ENCODE measurements at places on chromosomes 6 and 20. TPM values are rescaled to one million over a fixed set of nuclear protein-coding genes. Genes with fewer than 3 reads are reported as not detected.

DNA sequence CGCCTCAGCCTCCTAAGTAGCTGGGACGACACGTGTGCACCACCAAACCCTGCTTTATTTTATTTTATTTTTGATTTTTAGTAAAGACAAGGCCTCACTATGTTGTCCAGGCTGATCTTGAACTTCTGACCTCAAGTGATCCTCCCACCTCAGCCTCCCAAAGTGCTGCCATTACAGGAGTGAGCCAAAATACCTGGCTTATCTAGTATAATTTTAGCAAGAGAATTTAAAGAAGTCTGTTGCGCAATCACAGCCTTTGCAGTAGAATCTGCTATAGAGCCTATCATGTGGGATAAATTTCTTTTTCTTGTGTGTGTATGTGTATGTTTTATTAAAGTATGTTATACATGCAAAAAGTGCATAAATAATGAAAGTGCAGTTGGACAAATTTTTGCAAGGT, 92.1 kb upstream of the ANKEF1 start:
- no peak for DNase-seq
- no peaks in the 10 kb centered on the region for H3K36me3 ChIP-seq
- H3K27ac ChIP-seq = no peak overlapping the region

GRCh38 chr6:149852180-149852579, 12.0 kb downstream of the LRP11 start:
- H3K27ac ChIP-seq = peak overlapping the region; percentile 44
- H3K36me3 ChIP-seq = no peaks in the 10 kb centered on the region
- no peaks in the 10 kb centered on the region for H3K27me3 ChIP-seq
- H3K4me1 ChIP-seq = peaks cover 51% of the 10 kb centered on the region
- DNase-seq = peak; percentile 76

Gene RIPPLY2
- not detected for total RNA-seq

DNA sequence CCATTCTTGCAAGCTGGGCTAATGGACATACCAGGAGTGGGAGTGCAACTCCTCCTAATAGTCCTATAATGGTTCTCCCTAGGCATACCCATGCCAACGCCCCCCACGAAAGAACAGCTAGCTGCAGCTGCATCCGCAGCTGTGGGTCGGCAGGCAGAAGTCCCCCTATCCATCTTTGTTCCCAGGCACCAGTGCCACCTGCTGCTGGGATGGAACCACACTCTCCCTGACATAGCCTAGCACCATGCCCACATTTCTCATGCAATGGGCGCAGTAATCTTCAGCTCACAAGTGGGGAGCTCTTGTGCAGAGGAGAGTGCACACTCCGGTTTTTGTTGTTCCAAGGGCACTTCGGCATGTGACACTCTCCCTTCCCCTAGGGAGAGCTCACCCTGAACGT, 567.8 kb downstream of the GRIK2 start:
- H3K27me3 ChIP-seq = no peaks in the 10 kb centered on the region
- H3K4me1 ChIP-seq = no peaks in the 10 kb centered on the region
- no peak overlapping the region for H3K27ac ChIP-seq
- no peak overlapping the region for H3K4me3 ChIP-seq

DNA sequence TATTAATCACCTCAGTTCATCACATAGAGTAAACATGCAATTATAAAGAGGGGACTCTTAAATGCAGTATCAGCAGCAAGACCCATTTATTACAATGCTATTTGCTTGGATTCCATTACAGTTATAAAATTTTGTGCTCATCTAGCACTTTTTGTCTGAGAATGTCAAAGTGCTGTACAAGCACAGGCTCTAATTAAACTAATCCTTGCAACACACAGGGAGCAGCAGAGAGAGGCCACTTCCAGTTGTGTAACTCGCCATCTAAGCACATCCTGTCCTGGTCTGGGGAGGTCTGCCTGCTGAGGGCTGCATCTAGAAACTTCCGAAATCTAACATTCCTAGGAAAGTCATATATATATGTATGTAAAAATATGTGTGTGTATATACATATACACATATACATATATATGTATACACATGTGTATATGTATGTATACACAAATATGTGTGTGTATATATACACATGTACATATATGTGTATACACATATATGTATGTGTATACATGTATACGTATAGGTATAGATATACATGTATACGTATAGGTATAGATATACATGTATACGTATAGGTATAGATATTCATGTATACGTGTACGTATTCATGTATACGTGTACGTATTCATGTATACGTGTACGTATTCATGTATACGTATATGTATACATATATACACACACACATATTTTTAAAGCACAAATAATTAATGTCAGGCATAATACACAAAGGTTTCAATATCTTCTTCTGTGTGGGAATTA, 136.4 kb upstream of the JARID2 start:
- no peak overlapping the region for H3K4me3 ChIP-seq
- no peaks in the 10 kb centered on the region for H3K36me3 ChIP-seq
- no peak for DNase-seq
- H3K27ac ChIP-seq = no peak overlapping the region
- H3K27me3 ChIP-seq = no peaks in the 10 kb centered on the region

DNA sequence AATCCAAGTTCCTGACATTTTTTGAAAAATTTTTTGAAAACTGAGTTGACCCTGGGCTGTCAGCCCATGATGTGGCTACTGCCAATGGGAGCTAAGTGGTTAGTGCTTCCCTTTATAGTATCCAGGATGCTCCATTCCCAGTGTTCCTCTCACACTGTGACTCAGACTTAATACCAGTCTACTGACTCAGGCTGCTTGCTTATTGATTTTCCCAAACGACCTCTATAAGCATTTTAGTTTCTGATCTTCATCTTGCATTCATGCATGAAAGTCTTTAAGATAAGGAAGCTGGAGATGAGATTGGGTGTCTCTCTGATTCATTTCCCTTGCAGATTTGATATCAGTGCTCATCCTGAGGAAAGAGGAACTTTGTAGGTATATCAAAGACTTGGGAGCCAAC, 560.0 kb downstream of the TBC1D32 start:
- H3K27ac ChIP-seq = no peak overlapping the region
- DNase-seq = peak; percentile 46
- H3K36me3 ChIP-seq = no peaks in the 10 kb centered on the region
- no peak overlapping the region for H3K4me3 ChIP-seq
- no peaks in the 10 kb centered on the region for H3K4me1 ChIP-seq

Gene XRN2
- 68.2 TPM for total RNA-seq

Gene EEF1E1
- 44.5 TPM for total RNA-seq

Gene SUMO4
- 1.6 TPM for total RNA-seq

DNA sequence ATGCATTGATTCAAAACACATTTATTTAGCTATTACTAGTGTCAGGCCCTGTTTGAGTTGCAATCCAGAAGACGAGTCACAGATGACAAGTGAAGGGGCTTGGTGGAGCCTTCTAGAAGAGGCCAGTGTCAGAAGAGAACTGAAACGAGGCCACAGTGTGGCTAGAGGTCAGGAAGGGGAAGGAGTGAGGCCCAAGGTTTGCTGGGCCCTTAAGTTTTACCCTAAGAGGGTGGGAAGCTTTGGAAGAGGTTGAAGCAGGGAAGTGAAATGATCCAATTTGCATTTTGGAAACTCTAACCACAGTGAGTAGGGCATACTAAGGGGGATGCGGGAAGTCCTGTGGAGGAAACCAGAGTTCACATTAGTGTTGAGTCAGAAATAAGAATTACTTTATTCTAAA, 25.0 kb downstream of the TTK start:
- DNase-seq = no peak
- no peaks in the 10 kb centered on the region for H3K27me3 ChIP-seq
- no peak overlapping the region for H3K27ac ChIP-seq
- no peaks in the 10 kb centered on the region for H3K4me1 ChIP-seq

DNA sequence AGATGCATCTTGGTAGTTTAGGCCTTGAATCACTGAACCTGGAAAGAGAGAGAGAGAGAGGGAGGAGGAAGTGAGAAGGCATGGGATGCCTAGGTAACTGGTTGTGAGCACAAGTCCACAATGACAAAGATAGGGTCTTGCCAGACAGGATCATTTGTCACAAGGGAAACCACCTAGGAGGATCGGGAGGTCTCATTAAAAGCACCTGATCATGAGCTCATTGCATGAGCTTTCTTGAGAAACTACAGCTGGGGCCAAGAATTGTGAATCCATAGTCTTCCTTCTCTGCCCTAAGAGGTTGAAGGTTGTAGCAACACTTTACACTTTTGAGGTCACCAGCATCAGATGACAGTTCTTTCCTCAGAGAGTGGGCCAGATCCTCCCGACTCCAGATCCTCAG, 195.7 kb downstream of the CD83 start:
- DNase-seq = no peak
- H3K27me3 ChIP-seq = no peaks in the 10 kb centered on the region
- no peaks in the 10 kb centered on the region for H3K4me1 ChIP-seq
- no peaks in the 10 kb centered on the region for H3K36me3 ChIP-seq

GRCh38 chr20:61807471-61808160, 258.1 kb downstream of the TAF4 start:
- no peak overlapping the region for H3K27ac ChIP-seq
- H3K36me3 ChIP-seq = no peaks in the 10 kb centered on the region
- H3K27me3 ChIP-seq = peaks cover 5% of the 10 kb centered on the region
- no peak for DNase-seq
- no peaks in the 10 kb centered on the region for H3K4me1 ChIP-seq
- H3K4me3 ChIP-seq = no peak overlapping the region

DNA sequence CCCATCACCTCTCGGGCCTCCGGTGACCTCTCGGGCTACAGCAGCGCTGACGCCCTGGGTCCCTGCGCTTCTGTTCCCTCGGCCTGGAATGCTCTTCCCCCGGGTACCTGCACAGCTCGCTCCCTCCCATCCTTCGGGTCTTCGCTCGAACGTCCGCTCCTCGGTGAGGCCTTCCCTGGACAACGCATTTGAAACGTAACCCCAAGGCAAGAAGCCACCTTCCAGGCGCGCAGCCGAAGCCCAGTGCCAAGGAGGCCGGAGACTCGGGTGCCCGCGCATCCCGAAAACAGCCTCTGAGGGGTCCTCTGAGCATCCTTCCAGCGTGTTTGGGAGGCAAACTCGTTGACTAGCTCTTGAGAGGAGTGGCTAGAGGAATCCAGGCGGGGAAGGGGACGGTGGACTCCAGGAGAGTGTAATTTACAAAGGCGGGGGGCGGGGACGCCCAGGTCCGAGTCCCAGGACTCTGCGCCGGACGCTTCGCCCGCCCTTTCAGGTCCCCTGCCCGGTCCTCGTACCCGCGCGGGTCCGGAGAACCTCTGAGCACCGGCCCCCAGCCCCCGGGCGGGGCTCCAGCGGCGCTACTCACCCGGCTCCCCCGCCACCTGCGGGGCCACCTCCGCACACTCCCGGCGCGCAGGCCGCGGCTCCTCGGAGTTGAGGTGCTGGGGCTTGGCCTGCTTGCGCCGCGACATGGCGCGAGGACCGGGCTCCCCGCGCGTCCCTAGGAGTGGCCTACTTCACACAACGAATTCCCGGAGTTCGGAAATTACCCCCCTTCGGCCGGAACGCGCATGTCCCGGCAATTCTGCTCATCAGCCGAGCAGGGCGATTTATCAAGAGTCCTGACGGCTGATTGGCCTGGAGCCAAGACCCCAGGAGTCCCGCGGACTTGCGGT, 86.8 kb downstream of the ZFP64 start:
- H3K36me3 ChIP-seq = no peaks in the 10 kb centered on the region
- H3K4me3 ChIP-seq = peak overlapping the region; percentile 81
- no peaks in the 10 kb centered on the region for H3K27me3 ChIP-seq

DNA sequence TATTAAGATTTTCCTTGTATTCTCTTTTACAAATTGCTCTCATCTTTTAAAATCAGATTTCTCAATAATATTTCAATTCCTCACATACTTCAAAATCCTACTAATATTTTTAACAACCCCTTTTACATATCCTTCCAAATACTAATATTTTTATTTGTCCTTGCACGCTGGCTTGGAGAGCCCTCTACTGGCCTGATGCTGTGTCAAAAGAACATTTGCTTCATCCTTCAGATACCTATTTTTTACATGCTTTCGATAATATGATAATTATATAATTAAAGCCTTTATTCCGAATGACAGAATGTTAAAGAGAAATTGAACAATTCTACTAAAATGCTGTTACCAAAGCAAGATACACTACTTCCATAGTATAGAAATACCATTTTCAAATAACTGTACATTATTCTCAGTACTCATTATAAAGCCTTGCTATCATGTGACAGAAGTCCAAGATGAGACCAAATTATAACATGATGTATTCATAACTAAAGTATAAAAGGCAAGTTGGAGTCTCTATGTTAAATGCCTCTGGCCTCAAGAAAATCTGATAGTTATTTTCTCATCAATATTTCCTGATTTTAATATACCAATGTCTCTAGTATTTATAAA, 39.0 kb upstream of the PLN start:
- no peaks in the 10 kb centered on the region for H3K27me3 ChIP-seq
- no peak overlapping the region for H3K27ac ChIP-seq
- peak; percentile 22 for DNase-seq
- H3K36me3 ChIP-seq = no peaks in the 10 kb centered on the region
- no peak overlapping the region for H3K4me3 ChIP-seq
- no peaks in the 10 kb centered on the region for H3K4me1 ChIP-seq

Gene CEP250
- total RNA-seq = 81.2 TPM

Gene PRDM13
- not detected for total RNA-seq

DNA sequence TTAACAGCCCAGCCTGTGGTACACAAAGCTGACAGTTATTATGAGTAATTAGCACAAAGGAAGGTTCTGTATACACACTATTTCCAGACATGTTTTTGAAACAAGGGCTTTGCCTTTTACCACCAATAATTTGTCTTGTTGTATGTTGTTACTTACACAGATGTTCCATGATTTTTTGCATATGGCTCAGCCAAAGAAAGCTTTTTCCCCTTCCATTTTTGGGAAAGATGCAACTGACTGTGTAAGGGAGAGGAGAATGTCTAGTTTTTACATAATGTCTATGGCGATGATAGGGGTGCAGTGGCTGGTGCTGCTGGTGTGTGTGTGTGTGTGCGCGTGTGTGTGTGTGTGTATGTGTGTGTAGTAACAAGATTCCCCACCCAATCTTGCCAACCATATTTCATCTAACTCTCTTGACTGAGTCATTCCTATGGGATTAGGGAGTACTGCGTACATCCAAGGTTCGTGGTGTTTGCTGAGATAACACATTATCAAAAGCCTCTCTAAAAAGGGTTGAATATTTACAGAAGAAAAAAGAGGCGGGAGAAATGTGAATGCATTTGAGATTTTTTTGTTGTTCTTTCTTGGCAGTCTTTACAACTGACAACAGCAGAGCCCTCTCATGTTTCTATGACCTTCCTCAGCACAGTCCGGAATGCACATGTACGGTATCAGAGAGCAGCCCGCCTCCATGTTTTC, 192.2 kb downstream of the GMPR start:
- DNase-seq = peak; percentile 44
- no peak overlapping the region for H3K27ac ChIP-seq
- no peaks in the 10 kb centered on the region for H3K27me3 ChIP-seq
- no peak overlapping the region for H3K4me3 ChIP-seq

Gene GINM1
- total RNA-seq = 39.3 TPM

Gene ADGRG6
- 89.2 TPM for total RNA-seq

Gene BFSP1
- 4.2 TPM for total RNA-seq

Gene TREM1
- total RNA-seq = 0.20 TPM

GRCh38 chr6:7156643-7157278, 49.0 kb downstream of the RREB1 start:
- no peaks in the 10 kb centered on the region for H3K36me3 ChIP-seq
- H3K27me3 ChIP-seq = no peaks in the 10 kb centered on the region
- H3K4me3 ChIP-seq = peak overlapping the region; percentile 29
- peaks cover 32% of the 10 kb centered on the region for H3K4me1 ChIP-seq
- peak; percentile 81 for DNase-seq

All from astrocyte (in vitro differentiated cells and primary cell).